ENCODE measurements at places on chromosomes 3 and 15.

DNA sequence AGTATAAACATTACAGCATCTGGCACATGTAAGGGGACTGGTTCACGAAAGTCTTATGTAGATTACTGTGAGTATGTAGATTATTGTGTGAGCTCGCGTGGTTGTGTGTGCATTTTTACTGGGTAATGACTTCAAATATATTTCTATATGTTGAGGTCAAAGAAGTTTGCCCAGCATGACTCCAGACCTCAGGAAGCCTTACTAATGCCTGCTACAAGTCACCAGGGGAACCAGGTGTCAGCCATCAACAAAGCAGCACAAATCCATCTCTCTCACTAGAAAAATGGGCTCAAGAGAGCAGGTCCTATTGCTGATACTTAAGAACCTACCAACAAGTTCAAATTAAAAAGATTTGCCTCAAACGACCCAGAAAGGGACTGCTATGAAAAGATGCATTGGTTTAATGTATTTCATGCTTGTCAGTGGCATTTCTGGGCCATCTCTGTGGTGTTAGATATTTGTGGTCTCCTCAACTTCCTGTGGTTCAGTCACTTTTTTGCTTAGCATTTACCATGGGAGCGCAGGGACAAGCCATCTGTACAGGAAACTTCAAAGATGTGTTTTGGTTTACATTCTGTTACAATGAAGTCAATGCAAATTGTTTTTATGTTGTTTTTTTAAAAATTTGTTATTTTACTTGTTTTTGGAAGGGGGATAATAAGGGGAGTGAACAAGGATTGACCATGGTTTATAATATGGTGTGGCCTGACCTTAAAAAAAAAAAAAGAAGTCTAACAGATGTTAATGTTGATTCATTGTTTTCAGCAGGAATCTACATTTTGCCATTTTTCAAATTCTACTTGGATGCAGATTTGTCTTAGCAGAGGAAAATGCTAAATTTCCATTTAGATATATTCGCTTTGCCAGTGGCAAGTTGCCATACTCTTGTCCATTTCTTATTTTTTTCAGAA, 172.1 kb upstream of the ADAMTS9 start:
- no peak for DNase-seq

GRCh38 chr3:156685198-156685597, 10.8 kb downstream of the TIPARP start:
- DNase-seq: no peak

GRCh38 chr15:101266787-101267186, 10.5 kb downstream of the SELENOS start:
- DNase-seq: no peak

DNA sequence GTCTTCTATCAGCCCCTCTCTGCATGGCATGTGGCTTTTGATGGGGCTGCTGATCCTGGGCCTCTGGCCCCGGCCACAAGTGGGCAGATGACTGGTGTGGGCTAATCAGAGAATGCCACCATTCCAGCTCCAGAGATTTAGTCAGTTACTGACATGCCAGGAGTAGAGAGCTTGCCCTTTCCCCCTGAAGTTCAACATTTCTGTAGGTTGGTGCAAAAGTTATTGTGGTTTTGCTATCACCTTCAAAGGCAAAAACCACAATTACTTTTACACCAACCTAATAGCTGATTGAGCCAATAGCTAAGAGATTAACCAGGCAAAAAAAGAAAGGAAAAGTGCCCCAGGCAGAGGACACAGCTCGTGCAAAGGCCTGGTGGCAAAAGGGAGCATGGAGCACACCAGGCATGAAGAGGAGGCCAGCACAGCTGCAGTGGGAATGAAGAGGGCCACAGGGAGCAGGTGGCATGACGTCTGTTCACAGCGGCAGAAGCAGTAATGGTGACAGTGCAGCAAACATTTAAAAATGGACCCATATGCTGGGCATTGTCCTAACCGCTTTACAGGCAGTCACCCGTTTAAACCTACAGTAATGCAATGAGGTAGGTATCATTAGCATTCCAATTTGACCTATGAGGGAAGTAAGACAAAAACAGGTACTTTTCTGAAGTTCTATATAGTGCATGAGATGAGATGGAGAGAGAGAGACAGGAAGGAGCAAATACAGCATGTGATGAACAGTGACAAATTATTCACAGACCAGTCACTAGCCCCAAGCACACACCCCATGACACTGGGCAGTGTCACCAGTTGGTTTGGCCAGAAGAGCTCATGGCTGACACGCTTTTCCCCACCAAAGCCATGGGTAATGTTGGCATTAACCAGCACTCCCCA, 373.0 kb upstream of the PROK2 start:
- no peak for DNase-seq

GRCh38 chr3:198081421-198081844, 121.4 kb downstream of the LMLN start:
- no peak for DNase-seq

DNA sequence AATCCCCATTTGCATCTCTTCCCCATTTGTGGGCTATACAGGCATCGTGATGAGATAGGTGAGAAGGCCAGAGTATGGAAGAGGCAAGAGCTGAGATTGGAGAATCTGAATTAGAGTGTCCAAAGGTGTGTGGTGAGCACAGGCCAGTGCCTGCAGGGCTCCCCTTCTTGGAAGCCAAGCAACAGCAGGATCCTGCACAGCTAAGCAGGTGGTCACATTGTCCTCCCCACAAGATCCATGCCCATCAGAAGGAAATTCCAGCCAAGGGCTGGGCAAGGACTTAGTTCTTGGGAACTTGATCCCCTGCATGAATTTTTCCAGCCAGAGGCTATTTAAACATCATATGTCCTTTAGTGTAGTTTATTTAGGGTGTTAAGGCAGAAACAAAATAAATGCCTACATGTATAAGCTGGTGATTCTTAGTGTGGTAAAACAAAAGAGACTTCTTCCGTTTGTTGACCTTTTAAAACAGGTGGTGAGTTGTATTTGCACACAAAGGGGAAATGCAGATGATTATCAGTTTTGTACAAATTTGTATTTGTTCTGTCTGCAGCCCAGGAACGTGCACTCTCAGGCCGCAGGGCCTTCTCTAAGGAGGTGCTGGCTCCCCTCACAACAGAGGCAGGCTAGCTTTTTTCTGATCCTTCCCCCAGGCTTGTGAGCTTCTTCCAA, 110.2 kb downstream of the PLCL2 start:
- DNase-seq: no peak

GRCh38 chr3:64242435-64242834, 17.2 kb upstream of the PRICKLE2 start:
- DNase-seq: no peak

DNA sequence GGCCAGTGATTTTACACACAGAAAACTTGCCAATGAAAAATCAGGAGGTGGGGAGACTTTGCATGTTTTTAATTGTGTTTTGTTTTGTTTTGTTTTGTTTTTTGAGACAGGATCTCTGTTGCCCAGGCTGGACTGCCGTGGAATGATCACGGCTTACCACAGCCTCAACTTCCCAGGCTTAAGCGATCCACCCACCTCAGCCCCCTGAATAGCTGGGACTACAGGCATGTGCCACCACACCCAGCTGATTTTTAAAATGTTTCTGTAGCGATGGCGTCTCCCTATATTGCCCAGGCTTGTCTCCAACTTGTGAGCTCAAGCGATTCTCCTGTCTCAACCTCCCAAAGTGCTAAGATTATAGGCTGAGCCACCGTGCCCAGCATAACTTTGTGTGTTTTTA, 46.0 kb downstream of the MEIS2 start:
- DNase-seq: no peak

GRCh38 chr15:62607114-62607462, 435.5 kb upstream of the TPM1 start:
- no peak for DNase-seq

DNA sequence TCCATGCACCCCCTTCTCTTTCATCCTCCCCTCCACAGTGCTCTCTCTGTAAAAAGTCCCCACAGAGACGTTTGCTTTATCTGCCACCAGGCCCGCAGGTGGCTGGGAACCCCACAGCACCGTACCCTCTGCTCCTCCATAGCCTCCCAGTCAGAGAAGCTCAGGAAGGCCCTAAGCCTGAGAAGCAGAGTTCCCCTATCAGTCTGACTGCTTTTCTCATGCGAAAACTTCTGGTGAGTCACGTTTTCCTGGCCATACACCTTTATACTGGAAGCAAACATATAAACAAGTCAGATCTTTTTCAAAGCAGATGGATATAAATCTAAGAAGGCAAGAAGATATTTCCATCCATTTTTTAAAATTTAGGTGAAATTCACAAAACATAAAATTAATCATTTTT, 51.5 kb upstream of the MEF2A start:
- DNase-seq: no peak

GRCh38 chr3:71245971-71246880, 337.3 kb downstream of the FOXP1 start:
- no peak for DNase-seq

DNA sequence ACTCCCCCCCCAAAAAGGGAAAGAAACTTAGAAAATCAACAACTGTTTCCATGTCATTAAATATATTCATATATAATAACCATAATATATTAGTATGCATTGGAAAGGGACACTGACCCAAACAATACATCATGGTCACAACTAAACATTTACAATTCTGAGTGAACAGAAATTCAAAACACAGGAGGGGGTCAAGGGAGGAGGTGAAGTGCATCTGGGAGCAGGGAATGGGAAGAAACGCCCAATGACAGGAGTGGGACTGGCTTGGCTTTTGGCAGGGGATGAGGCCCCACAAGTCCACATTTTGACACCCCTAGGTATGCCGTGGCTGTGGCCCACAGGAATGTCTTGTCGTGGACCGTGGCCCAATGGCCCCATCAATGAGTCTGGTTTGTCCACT, 41.1 kb downstream of the FGD5 start:
- DNase-seq: no peak

- no peak for DNase-seq
These were observed 1165.6 kb downstream of the NSUN3 start for GRCh38 chr3:95228416-95228815.

GRCh38 chr15:85614059-85614458, 180.7 kb downstream of the KLHL25 start:
- no peak for DNase-seq

GRCh38 chr15:92000709-92001108, 147.2 kb downstream of the SLCO3A1 start:
- DNase-seq: no peak

- no peak for DNase-seq
These were observed 14.2 kb downstream of the RBPMS2 start for GRCh38 chr15:64761156-64761555.

- DNase-seq: no peak
These were observed 166.0 kb downstream of the DPH6 start for GRCh38 chr15:35379972-35380371.

GRCh38 chr3:178850450-178851190, 221.0 kb downstream of the ZMAT3 start:
- no peak for DNase-seq

DNA sequence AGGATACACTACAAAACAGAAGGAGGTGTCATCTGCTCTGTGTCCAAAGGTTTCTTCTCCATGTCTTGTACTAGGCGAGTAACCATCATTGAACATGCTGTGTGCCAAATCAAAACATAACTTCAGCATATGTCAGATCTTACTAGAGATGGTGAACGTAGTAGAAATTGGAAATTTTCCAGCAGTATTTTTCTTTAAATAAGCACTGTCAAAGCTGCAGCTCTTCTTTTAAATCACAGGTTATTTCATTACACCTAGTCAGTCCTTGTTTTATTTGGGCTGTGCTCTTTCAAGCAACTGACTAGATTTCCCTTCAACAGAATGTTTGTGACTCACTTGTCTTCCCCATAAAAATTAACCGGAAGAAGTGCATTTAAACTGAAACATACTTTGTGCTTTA, 46.5 kb downstream of the MSL2 start:
- DNase-seq: peak; percentile 11

DNA sequence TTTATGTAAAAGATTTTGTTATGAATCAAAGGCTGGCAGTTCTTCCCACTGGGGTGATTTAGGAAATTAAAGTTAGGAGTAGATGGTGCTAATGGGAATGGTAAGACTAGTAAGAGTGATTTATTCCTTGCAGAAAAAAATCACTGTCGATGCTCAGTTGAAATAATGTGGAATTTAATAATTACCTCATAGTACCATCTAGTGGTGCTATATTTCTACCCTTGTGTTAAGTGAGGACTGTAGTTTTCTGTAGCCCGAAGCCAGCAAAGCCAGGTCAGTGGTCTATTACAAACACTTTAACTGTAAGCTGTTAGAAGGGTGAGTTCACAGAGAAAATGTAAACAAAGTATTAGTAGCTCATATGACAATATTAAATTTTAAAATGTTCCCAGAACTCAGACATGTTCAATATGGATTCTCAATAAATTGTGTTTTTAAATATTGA, 39.5 kb upstream of the GOLGA8J start:
- no peak for DNase-seq

- no peak for DNase-seq
These were observed 27.1 kb upstream of the TPRG1 start for GRCh38 chr3:189144645-189145044.

DNA sequence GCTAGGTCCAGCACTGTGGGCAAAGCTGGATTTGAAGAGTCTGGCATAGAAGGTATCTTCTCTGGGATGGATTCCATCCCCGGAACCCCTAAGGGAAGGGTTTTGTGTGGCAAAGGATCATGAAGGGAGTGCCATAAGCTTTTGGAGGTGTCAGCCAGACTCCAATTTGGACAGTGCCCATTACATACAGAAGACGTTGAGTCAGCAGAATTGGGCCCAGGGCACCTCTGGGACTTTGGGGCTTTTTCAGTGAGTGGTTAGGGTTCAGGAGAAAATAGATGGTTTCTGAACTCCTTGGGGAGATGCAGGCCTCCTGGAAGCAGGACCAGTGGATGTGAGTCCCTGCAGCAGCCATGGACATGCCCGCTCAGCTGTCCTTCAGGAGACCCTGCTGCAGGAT, 34.6 kb upstream of the XCR1 start:
- DNase-seq: no peak

GRCh38 chr15:74782259-74783071, 585 bp downstream of the CSK start:
- no peak for DNase-seq

- no peak for DNase-seq
These were observed 4.9 kb downstream of the NT5DC2 start for GRCh38 chr3:52528586-52529375.

- DNase-seq: no peak
These were observed 758.4 kb upstream of the ROBO1 start for GRCh38 chr3:80526153-80526552.

DNA sequence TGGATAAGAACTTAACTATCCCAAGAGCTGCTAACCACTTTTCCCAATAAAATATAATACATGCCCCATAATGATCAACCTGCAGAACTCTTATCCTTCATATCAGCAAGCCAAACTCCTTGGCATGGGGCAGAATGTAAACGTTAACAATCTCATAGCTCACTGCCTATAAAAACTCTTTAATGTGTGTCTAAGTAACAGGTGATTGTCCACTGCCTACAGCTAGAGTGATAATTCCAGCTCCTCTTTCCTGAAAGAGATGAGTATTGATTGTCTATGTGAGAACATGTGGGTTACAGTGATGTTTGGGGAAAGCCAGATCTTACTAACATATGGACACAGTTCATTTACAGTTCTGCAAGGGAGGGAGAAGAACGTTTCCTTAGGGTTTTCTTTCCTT, 11.3 kb upstream of the GLCE start:
- DNase-seq: no peak

DNA sequence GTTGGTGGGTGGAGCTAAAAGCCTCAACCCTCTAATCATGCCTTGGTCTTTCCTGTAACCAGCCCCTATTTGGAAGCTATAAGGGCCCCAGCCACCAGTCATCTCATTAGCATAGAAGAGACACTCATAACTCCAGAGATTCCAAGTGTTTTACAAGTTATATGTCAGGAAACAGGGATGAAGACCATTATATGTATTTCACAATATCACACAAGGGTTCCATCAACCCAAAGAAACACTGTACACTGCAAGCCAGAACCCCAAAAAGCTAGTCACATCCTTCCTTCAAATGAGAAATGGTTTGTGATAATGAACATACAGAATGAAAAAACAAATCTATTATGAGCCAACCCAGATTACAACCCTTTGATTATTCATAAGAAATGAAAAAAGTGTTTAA, 175.7 kb downstream of the PDE8A start:
- no peak for DNase-seq

All from AG09309 (cell line).